ENCODE measurements at places on chromosomes 12 and 14.

GRCh38 chr14:60723907-60724618 is at the start of gene SIX4:
SIX4 (minus strand) TSS chr14:60724351; CDS start chr14:60724074, 277 bp downstream.
- peak; percentile 81 for DNase-seq

GRCh38 chr12:124939079-124939420 is 24.6 kb upstream of the UBC start:
- DNase-seq: peak; percentile 68

DNA sequence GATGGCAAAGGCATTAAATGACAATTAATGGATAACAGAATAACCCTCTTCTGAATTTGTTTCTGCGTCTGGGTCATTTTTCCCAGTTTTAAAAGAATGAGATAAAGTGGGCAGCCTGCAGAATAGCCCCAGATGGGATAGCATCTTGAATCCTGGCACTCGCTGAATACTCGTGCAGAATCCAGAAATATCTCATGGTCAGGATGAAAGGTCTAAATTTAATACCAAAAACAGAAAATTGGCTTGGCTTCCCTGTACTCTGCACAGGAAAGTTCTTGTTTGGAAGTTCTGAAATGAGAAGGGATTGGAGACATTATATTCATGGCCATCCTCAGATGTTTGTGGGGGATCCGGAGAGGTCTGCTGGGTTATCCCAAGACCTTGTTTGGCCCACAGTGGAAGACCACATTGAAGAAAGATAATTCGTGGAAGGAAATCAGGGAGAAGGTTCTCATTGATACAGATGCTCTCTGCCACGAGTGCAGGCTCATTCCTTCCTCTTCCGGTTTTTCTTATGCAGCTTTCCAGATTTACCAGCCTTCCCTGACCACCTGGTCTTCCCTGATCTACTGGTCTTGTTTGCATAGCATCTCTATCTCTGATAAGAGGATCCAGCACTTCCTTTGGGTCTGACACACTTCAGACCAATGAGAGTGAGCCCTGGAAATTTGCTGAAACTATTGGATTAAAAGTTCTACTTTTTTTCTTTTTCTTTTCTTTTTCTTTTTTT is 6.0 kb upstream of the IFT81 start:
- no peak for DNase-seq

- DNase-seq: no peak
These were observed 95.2 kb downstream of the AACS start for GRCh38 chr12:125160281-125160955.

- no peak for DNase-seq
These were observed 24.4 kb upstream of the RBM19 start for GRCh38 chr12:113990250-113991223.

DNA sequence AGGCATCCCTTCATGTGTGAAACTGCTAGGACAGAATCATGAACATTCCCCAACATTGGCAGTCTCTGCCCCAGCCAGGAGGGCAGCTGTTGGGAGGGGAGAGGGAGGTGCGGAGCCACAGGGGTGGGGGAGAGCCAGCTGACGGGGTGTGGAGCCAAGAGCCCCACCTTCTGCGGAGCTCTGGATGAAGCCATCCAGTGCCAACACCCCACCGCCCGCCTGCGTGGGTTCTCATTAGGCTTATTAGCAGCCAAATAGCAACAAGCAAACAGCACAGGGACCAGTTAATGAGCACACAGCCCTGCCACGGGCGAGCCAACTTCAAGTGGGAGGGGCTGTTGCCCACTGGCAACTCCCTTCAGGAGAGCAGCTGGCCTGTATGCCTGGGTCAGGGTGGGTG is 12.1 kb downstream of the LTBP2 start:
- no peak for DNase-seq

- DNase-seq: no peak
These were observed 56.0 kb upstream of the DLK1 start for GRCh38 chr14:100670753-100671049.

DNA sequence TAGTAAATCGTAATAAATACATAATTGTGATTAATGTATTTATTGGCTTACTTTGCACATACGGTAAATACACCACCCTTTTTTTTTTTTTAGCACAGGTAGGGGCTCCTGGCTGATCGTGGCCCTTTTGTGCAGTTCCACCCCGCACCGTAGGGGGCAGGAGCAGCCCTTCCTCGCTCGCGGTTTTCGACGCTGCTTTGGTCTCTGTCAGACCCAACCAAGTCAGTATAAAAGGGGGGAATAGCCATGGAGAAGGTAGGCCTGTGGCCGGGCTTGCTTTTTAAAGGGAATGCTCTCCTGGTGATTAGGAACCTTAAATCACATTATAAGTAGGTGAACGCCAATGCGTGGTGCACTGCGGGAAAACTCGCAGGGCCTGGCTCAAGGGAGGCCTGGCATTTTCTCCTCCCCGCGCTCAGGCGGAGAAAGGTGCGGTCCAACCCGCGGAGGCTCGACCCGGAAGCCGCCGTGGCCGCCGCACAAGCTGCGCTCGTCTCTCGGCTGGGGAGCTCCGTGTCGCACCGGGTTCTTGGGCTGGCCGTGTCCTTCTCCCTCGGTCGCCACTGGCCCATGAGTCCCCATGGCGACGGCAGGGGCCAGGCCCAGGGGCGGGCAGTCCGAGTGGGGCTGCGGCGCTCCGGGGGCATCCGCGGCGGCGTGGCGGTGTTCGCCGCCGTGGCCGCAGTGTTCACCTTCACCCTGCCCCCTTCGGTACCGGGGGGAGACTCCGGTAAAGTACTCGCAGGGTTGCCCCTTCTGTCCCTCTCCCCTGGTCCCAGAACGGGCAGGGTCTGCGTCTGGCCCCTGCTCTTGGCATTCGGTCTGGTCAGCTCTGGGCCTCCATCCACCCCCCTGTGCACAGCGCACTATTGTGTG is at the start of gene TMEM260:
Gene TMEM260 (plus strand): TSS at position 454 of the 876 bp plus-strand sequence. CDS start 117 bp downstream, at position 571.
- peak; percentile 93 for DNase-seq

- DNase-seq: no peak
These were observed 58.3 kb downstream of the GALNT16 start for GRCh38 chr14:69318241-69318640.

DNA sequence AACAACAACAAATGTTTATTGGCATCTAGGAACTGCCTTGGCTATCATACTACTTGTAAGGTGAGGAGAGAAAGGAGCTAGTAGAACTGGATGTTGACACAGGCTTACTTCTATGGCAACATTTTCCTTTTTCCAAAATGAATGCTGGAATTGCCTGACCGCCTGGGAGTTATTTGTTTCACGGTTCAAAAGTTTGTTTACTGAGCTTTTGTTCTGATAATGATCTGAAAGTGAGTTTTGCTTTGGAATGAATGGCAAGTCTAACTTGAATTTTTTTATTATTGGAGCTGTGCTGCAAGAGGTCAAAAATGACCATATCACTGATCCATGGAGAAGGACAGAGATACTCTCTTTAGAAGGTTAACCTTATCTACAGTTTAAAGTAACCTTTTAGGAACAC is 183.5 kb upstream of the CAND1 start:
- DNase-seq: no peak

- peak; percentile 8 for DNase-seq
These were observed 32.2 kb downstream of the CYP46A1 start for GRCh38 chr14:99716091-99716849.

DNA sequence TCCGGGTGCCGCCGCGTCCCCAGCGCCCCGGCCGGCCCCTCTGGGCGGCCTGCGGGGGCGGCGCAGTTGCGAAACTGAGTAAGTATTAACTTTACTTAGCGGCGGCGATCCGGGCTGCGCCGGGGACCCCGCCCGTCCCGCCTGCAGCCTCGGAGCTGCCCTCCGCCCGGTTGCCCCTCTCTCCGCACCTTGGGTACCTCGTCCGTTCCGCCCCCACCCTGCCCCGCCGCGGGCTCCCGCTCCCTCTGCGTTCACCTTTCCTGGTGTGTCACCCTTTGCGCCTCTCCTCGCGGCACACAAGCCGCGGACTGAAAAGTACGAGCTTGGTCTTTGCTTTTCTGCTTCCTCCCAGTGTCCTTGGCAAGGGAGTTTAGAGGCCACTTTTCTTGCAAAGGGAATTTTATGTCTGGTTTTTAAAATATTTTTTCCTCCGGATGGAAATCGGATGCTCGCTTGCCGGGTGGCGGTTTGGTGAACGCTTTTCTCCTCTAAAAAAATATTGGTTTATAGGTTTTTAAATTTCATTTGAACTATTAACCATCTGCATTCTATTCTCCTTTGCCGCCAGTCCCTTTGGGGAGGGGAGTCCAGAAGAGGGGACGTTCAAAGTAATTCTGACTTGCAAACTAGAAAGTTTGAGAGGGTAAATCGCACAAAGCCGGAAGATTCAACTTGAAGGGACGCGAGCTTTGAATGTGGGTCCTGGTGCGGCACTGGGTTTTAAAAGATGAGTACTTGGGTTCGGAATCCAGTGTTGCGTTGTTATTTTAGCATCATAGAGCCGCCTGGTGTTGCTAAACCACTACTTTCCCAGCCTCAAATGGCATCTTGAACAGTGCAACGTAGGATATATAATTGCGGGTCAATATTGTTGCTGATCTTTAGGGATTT is 834 bp downstream of the RASSF8 start:
- DNase-seq: no peak

GRCh38 chr12:90974286-90974685 is 19.3 kb upstream of the CCER1 start:
- no peak for DNase-seq

DNA sequence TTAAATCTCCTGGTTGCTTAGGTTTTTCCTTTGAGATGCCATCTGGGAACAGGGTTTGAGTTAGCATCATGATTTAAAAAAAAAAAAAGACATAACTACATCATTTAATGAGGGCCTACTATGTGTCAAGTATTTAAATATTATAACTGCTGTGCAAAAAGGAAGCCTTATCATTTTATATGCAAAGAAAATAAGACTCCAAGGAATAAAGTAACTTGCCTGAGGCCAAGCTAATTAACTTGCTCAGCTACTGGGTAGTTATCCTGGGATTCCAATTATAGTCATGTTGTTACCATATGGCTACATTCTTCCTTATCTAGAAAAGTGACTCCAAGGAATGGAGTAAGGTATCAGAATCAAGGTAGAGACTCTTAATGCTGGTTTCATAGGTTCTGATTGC is 123.5 kb downstream of the SLC41A2 start:
- DNase-seq: no peak

DNA sequence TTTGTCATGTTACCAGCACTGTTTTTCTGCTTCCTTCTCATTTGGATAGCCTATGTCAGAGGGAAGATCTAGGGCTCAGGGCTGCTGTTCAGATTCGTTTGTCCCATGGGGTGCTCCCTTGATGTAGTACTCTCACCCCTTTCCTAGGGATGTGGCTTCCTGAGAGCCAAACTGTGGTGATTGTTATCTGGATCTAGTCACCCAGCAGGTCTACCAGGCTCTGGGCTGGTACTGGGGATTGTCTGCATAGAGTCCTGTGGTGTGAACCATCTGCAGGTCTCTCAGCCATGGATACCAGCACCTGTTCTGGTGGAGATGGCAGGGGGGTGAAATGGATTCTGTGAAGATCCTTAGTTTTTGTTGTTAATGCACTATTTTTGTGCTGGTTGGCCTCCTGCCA is 5.5 kb upstream of the SERPINA11 start:
- DNase-seq: no peak

DNA sequence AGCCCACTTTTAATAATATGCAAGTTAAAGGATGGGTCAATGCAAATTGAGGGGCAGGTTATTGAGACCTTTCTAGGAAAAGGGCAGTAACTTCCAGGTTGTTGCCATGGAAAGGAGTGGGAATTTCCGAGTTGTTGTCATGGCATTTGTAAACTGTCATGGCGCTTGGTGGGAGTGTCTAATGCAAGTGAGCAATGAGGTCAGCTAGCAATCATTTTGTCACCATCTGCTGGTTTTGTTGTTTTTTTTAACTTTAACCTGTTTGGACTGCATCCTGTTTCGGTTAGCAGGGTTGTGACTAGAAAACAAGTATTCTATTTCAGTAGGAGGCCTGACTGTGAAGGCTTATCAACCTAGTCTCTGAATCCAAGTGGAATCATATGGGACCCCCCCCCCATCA is 85.8 kb upstream of the TSPAN11 start:
- no peak for DNase-seq

DNA sequence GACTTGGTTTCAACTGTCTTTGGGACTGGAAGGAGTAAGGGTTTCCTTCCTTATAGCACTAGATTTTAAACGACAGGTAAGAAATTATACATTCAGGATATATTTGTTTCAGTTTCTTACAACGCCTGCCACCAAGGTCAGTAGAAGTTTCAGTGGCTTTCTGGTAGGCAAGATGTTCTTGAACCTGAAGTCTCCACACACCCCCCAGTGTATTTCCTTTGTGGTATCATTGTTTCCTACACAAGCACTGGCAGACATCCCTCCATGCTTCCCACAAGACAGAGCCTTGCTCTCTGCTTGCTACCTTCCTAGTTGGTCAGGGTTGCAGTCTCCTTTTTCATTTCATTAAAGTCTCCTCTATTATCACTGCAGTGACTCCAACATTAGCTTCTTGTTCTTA is 283.1 kb downstream of the FLRT2 start:
- DNase-seq: no peak

GRCh38 chr14:67837011-67837624 is 17.5 kb downstream of the RAD51B start:
- no peak for DNase-seq

- DNase-seq: no peak
These were observed at the start of gene SLC39A5 for GRCh38 chr12:56229916-56230431. SLC39A5 (plus strand) TSS chr12:56230051; CDS start chr12:56231275, 1,224 bp downstream.

GRCh38 chr12:12719496-12719895 is 2.3 kb downstream of the CDKN1B start:
- no peak for DNase-seq

- DNase-seq: peak; percentile 69
These were observed 14.1 kb upstream of the NUMB start for GRCh38 chr14:73472185-73473114.

- no peak for DNase-seq
These were observed 670.3 kb upstream of the TBX3 start for GRCh38 chr12:115354007-115354890.

- DNase-seq: no peak
These were observed 73.8 kb downstream of the DIO3 start for GRCh38 chr14:101634850-101635748.

DNA sequence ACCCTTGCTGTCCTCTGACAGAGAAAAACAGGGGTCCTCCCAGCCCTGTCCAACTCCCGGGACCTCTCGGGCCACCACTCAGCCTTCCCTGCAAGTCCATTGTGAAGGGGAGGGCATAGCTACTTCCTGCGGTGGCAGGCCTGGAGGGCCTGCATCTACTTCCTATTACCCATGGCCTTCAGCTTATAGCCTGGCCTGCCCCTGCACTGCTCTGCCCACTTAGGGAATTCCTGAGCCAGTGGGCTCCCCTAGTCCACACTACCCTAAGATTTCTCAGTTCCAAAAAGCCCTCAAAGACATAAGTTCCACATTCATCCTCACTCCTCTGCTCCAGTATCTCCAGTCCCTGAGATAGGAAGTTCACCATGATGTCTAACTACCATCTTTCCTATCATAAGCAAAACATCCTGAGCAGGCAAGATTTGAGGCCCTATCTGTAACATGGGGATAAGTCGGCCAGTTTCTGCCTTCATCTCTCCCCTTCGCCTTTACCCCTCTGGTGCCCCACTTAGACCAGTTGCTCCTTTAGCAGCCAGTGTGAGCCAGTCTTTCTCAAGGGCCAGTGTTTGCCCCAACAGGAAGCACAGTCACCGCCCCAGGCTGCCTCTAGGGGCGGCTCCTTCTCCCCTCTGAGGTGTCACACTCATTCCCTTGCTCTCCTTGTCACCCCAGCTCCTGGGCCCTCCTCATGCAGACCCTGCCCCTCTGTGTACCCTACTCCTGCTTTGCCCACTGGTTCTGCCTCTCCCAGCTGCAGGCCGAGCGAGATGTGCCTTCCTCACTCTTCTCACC is 10.9 kb downstream of the HDAC7 start:
- no peak for DNase-seq
